ENCODE measurements at places on chromosomes 2 and 18.

GRCh38 chr18:36772241-36772723 lies 56.5 kb downstream of the TPGS2 start:
- DNase-seq = no peak

DNA sequence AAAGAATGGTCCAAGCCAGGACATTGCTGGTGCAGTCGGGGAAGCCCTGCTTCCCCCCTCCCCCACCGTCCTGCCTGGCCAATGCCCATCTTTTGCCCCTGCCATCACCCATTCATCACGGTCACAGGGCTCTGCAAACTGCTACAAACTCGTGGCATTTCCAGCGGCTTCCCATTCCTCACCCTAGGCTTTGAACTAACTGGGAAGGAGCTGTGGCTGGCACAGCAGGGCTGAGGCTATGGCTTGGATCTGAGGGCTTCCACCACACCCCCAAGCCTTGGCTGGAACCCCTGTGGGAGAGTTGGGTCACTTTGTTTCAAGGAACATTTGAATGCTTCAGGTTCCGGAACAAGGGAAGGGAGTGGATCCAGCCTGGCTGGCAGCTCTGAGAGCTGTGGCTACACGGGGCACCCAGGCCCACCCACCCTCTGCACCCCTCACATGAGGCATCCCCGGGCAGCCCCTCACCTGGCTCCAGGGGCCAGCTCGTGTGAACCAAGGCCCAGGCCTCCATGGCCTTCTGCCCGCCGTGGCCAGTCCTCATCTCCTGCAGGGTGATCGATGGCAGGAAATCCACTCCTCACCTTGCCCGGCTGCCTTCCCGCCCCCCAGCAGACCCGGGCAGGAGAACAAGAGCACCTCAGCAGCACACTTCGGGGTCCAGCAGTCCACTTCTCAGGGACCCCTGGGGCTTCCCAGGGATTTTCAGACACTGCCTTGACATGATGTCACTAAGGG lies 58.8 kb upstream of the OTOS start:
- DNase-seq = no peak

DNA sequence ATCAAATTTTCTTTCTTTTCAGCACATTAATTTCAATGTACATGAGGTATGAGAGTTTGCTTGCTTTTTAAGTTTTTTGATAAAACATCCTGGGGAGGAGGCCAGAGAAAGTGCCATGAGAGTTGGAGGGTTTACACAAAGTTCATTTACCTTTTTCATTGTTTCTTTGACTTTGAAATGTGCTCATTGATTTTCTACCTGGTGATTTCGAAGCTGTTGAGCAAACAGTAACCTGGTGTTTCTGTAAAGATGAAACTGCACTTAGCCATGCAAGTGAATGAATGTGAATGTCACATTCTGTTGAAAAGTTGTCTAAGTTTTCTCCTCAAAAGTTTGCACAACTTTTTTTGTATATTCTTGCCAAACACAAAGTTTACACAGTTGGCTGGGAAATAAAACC lies 797.0 kb downstream of the METTL4 start:
- no peak for DNase-seq

DNA sequence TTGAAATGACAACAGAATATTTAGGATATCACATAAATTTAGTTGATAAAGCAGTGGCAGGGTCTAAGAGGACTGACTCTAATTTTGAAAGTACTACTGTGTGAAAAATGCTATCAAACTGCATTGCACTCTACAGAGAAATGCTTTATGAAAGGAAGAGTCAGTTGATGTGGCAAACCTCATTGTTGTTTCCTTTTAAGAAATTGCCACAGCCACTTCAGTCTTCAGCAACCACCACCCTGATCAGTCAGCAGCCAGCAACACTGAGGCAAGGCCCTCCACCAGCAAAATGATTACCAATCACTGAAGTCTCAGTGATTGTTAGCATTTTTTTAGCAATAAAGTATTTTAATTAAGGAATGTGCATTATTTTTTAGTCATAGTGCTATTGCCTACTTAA lies 488.7 kb upstream of the SLC39A10 start:
- no peak for DNase-seq

DNA sequence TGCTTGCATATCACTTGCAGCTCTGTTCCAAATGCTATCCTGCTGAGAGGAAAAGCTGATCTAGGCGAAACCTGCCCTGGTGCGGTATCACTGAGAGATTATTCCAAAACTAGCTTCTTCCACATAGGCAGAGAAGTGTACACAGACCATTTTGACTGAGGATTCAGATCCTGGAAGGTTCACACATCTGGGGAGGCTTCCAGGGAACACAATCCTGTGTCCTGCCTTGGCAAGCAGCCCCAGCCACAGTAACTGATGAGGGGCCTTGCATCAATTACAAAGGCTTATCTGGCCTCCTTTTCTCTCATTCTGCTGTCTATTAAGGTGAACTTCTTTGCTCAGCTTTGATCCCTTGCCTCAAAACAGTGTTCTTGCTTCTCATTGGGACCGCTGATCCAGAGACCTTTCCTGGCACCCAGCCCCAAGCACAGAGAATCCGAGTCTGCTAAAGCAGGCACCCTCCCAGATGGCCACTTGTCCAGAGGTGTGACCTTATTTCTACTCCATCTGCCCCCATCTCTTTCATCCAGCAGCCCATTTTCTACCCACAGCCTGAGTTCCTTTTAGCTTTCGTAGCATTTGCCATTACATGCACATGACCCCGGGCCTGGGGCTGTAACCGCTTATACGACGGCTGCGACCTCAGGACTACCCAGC lies 52.3 kb upstream of the ZFP36L2 start:
- DNase-seq = no peak

DNA sequence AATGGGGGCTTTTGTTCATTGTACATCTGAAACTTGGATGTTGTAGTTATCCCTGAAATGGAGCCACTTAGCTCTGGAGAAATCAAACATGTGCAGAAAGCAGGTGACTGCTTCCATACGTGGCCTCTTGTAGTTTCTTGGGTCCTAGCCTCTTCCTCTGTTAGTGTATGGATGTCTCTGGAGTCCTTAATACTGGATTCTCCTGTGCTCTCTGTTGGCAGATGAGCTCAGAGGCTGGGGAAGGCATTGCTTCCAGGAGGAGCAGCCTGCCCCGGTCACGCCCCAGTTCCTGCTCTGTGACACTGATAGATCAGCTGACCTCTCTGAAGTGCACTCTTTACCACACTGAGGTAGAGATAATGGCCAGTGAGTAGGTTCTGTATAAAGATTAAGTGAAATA lies 176.2 kb downstream of the LDLRAD4 start:
- no peak for DNase-seq

- DNase-seq = no peak
Measured at GRCh38 chr2:166609183-166609959, 115.3 kb upstream of the SCN7A start.

DNA sequence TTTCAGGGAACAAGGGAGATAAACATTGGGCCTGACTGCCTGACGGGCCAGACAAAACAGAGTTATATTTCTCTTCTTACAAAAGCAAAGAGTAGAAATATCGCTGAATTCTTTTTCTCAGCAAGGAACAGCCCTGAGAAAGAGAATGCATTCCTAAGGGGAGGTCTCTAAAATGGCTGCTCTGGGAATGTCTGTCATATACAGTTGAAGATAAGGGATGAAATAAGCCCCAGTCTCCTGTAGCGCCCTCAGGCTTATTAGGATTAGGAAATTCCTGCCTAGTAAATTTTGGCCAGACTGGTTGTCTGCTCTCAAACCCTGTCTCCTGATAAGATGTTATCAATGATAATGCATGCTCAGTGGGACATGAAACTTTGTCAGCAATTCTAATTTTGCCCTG lies 134.9 kb upstream of the CNTNAP5 start:
- DNase-seq = no peak

DNA sequence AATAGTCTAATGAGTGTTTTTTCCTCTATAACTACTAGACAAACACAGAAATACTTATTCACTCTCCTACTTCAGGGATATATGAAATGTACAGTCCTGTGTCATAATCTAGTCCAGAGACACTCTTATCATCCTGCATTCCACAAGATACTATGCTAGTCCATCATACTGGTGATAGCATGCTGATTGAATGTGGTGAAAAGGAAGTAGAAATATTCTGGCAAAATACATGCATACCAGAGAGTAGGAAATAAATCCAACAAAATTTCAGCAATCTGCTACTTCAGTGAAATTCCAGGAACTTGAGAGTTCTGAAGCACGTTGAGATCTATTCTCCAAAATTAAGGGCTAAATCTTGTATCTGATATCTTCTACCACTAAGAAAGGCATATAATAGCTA lies 353.9 kb downstream of the PID1 start:
- no peak for DNase-seq

DNA sequence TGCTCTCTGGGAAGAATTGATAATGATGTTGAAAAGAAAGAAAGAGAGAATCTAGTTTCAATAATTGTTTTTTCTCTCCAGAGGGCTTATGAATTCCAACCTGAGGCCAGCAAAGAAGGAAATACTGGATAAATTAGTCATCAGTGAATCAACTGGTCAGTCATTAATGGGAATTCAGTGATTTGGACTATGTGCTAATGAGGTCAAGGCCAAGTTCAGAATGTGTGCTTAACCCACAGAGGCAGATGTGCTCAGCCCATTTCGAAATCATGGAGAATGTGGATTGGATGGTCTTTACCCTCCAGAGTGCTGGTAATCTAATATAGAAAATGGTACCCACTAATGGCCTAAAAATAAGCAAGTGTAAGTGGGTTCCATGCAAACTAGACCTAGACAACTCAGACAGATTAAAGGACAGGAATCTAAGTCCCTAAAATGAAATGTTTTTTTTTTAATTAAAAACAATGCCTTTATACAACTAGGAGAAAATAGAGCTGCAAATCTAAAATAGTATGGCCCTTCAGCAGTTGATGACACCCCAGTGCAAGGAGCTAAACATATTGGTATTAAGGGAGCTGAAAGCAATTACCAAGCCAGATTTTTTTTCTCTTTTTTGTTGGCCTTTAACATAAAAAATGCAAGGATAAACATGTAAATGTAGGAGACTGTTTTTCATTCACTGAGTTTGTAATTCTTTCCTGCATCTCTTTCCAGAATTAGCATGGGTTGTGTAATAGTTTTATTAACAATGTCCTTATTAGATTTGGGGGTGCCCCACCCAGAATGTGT lies 296.9 kb downstream of the SATB2 start:
- DNase-seq = peak; percentile 0

- no peak for DNase-seq
Measured at GRCh38 chr2:74548285-74548899, 5.3 kb downstream of the LOXL3 start.

GRCh38 chr2:32611366-32611765 lies 16.5 kb upstream of the TTC27 start:
- no peak for DNase-seq

GRCh38 chr2:120564213-120565094 lies 171.2 kb upstream of the GLI2 start:
- no peak for DNase-seq

- DNase-seq = peak; percentile 28
Measured at GRCh38 chr18:394987-395362, 105.5 kb downstream of the COLEC12 start.

GRCh38 chr2:145692971-145693478 lies 1173.1 kb upstream of the ZEB2 start:
- DNase-seq = no peak

GRCh38 chr2:85924522-85924921 lies 35.7 kb upstream of the ST3GAL5 start:
- peak; percentile 45 for DNase-seq

- DNase-seq = no peak
Measured at GRCh38 chr2:172713365-172713875, 22.2 kb upstream of the RAPGEF4 start.

DNA sequence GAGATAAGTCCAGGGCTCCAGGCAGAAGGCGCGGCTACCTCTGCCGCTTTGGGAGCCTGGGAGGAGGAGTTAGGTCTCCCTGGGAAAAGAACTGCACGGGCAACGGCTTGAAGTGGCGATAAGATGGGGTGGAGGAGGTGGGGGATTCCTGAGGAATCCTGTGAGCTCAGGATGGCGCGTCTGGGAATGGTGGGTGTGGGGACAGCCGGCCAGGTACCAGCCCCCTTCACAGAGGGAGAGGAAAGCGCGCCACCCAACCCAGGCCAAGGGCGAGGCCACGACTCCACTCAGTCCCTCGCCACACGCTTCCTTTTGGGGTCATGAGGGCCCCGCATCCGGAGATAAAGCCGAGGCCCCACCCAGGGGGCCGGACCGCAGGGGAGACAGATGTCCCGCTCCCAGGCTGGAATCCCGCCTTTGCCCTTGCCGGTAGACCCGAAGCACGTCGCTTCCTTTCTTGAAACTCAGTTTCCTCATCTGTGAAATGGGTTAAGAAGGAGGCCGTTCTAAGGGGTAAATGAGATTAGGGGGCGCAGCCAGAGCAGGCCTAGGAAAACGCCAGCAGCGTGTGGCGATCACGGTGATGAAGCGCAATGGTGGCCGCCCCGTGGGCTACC lies 1.7 kb upstream of the CTDSP1 start:
- DNase-seq = peak; percentile 26

- no peak for DNase-seq
Measured at GRCh38 chr2:179172894-179173293, 91.7 kb downstream of the SESTD1 start.

GRCh38 chr2:71833855-71834560 lies 313.7 kb downstream of the CYP26B1 start:
- DNase-seq = no peak

DNA sequence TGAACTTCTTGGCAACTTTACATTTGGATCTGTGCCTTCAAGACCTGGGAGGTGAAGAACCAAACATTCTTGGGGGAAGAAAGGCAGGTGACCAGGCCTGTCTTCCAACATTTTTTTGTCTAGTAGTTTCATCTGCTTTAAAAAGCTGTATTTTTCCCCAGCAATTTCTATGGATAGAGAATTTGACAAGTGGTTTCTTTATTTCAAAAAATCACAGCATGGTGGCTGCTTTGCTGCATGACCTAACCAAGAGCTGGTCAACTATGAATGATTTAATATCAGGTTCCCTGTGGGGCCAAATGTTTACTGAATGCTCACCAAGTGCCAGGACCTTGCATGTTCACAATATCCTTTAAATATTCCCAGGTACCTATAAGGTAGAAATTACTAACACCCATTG lies 19.1 kb downstream of the LRP2 start:
- no peak for DNase-seq

DNA sequence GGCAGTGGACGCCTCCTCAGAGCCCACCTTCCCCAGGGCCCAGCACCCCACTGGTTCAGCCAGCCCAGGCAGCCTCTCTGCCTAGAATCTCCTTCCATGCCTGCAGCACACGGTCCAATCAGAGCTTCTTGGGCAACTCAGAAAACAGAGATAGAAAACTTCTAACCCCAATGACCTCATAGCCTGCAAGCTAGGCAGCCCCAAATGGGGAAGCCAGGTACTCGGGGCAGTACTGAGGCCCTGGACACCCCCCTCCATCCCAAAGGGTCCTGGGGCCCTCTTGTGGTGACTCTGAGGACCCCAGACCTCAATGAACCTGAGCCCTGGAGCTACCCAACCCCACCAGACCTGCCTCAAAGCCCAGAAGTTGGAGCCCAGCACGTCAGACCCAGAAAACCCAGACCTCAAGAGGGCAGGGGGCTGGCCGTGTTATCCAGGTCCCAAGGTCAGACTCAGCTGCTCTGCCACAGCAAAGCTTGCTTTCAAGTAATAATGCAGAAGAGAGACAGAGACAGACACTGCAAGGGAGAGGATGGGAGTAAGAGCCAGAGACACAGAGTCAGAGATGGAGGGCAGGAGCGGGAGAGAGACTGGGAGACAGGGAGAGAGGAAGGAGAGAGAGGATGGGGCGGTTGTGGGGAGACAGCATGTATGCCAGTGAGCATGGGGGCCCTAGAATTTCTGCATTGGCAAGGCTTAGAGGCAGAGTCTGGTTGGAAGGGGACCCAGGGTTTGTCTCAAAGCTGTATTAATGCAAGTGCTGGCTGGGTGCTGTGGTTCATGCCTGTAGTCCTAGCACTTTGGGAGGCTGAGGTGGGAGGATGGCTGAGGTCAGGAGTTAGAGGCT lies 28.2 kb downstream of the SERTAD2 start:
- DNase-seq = no peak

All from HTR-8/SVneo (cell line).